SIG-M5 (cell line): ENCODE measurements at places on chromosomes 4 and X.

DNA sequence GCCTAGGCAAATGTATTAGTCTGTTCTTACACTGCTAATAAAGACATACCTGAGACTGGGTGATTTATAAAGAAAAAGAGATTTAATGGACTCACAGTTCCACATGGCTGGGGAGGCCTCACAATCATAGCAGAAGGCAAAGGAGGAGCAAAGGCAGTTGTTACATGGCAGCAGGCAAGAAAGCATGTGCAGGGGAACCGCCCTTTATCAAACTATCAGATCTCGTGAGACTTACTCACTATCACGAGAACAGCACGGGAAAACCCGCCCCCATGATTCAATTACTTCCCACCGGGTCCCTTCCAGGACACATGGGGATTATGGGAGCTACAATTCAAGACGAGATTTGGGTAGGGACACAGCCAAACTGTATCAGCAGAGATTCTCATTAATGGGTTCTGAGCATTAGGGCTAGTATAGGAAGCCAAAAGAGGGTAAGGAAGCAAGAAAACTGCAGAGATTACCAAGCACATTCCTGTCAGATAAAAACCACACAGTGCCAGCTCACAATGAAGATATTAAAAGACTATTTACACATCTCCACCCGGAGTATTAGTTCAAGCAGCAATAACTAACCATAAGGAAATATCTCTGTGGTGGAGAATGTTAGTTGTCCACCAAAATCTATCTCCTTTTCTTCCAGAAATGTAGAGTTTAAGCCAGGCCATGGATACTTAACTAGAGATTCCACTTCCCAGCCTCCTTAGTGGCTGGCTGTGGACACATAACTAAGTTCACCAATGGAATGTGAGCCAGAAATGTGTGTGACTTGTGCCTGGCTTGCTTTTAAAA, 61.2 kb upstream of the HOPX start:
- no peak for DNase-seq

DNA sequence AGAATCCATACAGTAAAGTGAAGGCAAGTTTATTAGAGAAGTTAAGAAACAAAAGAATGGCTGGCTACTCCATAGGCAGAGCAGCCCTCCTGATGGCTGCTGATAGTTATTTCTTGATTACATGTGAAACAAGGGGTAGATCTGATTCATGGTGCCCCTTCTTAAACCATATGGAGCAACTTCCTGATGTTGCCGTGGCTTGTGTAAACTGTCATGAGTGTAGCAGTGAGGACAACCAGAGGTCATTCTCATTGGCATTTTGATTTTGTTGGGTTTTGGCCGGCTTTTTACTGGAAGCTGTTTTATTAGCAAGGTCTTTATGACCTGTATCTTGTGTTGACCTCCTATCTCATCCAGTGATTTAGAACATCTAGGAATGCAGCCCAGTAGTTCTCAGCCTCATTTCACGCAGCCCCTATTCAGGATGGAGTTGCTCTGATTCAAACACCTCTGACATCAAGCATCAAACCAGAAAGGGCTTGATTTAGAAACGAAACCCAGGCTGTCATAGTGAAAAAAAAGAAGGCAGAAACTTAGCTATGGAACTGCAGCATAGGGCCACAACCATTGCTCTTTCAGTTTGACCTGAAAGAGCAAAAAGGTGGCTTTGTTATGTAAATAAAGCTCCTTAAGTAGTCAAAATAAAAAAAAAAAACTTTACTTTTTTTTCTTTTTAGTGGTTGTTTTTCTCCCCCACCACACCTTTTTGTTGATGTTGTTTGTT, 37.8 kb downstream of the SPCS3 start:
- DNase-seq, result no peak

- DNase-seq, result no peak
These were observed 98.4 kb downstream of the AREG start for GRCh38 chr4:74543231-74543781.

GRCh38 chr4:74682567-74683359, 111.6 kb downstream of the BTC start:
- DNase-seq, result no peak

- no peak for DNase-seq
These were observed 33.9 kb downstream of the KLHL15 start for GRCh38 chrX:23993012-23993633.

DNA sequence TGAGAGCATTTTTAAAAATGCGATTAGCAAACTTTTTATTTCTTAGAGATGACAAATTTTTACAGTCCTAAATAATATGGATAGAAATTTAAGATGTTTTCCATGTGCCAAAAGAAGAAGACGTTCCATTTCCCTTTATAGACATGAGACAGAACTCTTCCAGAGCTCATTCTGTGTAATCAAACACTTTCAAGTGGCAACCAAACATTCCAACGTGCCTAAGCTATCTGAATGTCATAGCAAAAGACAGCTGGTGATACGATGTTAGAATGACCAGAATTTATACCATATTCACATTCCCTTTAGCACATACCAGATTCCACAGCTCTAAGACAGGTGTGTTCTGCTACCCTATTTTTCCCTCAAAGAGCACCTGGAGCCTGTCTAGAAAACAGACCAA, 133.2 kb downstream of the ENOX2 start:
- DNase-seq, result no peak

- no peak for DNase-seq
These were observed at the start of gene PRSS48 for GRCh38 chr4:151276787-151277562. TSS of gene PRSS48 (plus strand) at chr4:151277161. CDS start at chr4:151277173, 12 bp downstream.

- no peak for DNase-seq
These were observed 1015.3 kb downstream of the ARAP2 start for GRCh38 chr4:35229021-35229420.

DNA sequence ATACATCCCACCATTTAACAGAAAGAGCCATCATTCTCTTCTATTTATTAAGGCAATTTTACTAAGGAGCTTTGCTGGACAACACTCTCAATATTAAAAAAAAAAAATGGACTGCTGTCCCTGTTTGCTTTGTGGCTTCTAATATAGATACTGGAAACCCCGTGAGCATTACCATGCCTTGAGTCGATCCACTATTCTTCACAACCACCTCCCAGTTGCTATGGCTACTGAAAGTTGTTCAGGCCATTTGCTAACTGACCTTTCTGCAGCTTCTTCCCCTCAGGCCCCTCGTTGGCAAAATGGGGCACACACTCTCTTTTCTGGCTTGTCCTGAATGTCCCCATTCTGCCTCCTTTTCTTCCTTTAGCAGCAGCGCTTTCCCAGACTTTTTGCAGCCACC, 340.4 kb downstream of the NR3C2 start:
- no peak for DNase-seq

- no peak for DNase-seq
These were observed 14.0 kb upstream of the ART3 start for GRCh38 chr4:76060506-76060905.

GRCh38 chr4:159077702-159078495, 25.0 kb upstream of the RAPGEF2 start:
- DNase-seq, result no peak

GRCh38 chr4:52001616-52002015, 18.5 kb downstream of the LRRC66 start:
- DNase-seq, result no peak

- no peak for DNase-seq
These were observed 6.3 kb downstream of the DCHS2 start for GRCh38 chr4:154485127-154485773.

GRCh38 chr4:104395168-104395614, 99.5 kb downstream of the CXXC4 start:
- DNase-seq, result no peak

DNA sequence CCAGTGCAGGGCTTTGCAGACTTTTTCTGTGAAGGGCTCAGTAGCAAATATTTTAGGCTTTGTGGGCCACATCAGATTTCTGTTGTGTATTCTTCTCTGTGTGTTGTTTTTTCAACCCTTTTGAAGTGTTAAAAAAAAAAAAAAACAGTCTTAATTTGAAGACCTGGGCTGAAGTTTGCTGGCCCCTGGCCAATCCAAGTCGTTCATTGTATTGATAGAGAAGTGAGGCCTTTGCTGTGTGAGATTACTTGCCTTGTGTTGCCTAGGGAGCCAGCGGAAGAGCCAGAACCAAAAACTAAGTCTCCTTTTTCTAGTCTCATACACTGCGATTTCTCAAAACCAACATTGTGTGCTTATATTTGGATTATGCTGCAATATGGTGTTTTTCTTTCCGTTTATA, 46.9 kb downstream of the MTM1 start:
- DNase-seq, result no peak

DNA sequence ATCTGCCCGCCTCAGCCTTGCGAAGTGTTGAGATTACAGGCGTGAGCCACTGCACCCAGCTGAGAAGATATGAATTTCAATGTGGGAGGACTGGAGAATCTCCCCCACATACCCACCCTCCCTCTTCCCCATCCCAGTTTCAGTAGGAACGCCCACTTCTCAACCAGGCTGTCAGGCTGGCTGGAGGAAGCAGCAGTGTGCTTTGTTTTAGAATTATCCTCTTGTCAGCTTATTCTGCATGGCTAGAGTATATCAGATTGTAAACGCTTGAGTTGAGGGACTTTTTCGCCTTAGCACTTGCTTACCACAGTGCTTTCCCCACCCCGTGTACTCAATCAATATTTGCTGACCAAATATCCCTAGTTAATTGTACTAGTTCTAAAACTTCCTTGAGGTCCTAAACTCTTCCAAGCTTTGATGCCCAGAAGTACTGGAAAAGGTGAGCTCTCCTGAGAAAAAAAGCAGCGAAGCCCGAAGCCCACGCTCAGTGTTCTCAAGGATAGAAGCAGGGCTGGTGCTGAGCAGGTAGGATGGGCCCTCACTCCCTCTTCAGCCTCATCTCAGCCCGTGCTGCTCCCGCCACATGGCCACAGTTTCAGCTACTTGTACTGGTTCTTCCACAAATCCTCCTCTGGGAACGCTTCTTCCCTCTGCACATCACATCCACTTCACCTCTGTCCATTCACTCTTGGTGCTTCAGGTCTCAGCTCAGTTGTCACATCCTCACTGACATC, 7.3 kb upstream of the ARHGAP10 start:
- DNase-seq, result no peak

DNA sequence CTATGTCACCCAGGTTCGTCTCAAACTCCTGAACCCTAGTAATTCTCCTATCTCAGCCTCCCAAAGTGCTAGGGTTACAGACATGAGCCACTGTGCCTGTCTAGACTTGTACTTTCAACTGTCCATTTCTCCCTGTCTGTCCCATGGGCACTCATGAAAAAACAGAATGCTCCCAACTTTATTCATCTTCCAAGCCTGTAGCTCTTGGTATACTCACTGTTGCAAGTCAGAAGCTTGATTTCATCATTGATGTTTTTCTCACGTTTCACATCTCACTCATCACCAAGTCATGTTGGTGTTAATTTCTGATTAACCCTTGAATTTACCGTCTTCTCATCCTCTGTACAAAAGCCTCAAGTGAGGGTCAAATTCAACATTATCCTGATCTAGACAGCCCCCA, 7.3 kb upstream of the SRP72 start:
- DNase-seq, result no peak

- DNase-seq, result no peak
These were observed 471.1 kb upstream of the NWD2 start for GRCh38 chr4:36773467-36773866.

DNA sequence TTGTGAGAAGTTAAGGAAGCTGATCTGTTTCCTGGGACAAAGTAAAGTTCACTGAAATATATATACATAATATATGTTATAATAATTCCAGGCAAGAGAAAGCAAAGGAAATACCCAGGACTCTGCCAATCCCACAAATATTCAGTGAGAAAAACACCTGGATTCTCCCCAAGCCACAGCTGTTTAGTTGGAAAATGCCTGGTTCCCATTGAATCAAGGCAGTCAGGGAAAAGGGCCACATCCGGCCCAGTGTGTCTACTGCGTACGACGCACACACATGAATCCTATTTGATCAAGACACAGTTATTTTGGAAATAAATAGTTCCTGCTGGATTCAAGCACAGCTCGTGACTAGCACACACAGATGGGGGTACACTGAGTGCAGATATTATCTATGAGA, 6.3 kb upstream of the DCHS2 start:
- no peak for DNase-seq

- DNase-seq, result no peak
These were observed 1.9 kb upstream of the CHST7 start for GRCh38 chrX:46571423-46572339.

- DNase-seq, result no peak
These were observed 346.6 kb downstream of the DHX15 start for GRCh38 chr4:24237709-24238108.

GRCh38 chr4:109301651-109302360, 652 bp downstream of the COL25A1 start:
- DNase-seq, result no peak

GRCh38 chr4:63214076-63214475, 1195.2 kb downstream of the TECRL start:
- no peak for DNase-seq

GRCh38 chr4:149140841-149141240, 674.8 kb downstream of the IQCM start:
- DNase-seq, result no peak

- DNase-seq, result no peak
These were observed 13.3 kb downstream of the RAB9A start for GRCh38 chrX:13702111-13702789.

- DNase-seq, result no peak
These were observed 91.2 kb upstream of the SOD3 start for GRCh38 chr4:24704149-24704548.

DNA sequence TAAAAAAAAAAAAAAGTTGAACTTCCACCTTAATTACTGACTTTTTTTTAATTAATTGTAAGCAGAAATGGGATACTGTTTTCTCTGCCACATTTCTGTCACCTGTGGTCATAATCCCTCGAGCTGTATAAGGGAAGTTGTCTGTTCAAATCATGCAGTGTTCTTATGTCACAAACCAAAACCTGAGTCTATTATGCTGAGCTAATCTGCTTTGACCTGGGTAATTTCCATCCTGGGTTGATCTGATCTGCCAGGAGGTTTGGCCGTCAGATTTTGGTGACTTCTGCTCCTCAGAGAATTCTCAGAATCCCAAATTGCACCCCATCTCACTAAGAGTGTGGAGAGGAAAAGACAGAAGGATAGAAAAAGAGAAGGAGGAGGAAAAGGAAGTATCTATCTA, 683.1 kb downstream of the KCTD8 start:
- no peak for DNase-seq

DNA sequence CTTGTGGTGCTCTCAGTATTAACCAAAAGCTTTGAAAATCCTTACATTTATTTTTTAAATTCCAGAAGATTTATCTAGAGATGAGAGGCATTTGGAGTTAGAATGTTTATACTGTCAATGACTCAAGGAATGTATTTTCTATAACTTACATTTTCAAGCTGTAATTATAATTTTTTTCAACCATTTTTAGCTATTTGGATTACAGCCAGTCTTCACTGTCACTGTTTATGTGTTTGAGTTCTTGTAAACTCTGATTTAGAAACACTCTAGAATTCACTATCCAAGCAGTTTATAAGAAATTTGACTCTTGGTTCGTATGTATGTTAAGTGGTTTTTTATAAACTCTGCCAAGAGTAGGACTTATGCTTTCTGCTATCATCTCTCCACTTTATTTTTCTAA, 36.7 kb upstream of the GUCY1A1 start:
- DNase-seq, result no peak

- DNase-seq, result no peak
These were observed 315.8 kb downstream of the RAB28 start for GRCh38 chr4:13168326-13168725.
